ENCODE measurements at places on chromosomes 16 and 17.

- DNase-seq, result no peak
These were observed 80.2 kb downstream of the ZDHHC7 start for GRCh38 chr16:84931107-84931494.

DNA sequence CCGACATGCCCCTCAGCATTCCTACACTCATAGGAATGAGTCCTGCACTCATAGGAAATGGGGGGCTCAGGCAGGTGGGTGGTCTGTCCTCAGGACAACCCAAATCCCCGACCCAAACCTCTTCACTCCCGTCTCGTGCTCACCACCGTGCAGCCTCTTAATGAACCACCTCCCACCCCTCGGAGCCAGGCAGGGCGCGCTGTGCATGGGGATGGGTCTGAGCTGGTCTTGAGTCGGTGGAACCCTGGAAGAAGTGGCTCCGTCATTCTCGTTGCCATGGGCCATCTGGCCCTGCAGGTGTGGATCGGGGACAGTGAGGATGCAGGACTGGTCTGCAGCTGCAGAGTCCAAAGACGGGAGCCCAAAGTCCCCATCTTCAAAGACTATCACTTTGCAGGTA is 6.4 kb upstream of the RAB40B start:
- DNase-seq, result no peak

DNA sequence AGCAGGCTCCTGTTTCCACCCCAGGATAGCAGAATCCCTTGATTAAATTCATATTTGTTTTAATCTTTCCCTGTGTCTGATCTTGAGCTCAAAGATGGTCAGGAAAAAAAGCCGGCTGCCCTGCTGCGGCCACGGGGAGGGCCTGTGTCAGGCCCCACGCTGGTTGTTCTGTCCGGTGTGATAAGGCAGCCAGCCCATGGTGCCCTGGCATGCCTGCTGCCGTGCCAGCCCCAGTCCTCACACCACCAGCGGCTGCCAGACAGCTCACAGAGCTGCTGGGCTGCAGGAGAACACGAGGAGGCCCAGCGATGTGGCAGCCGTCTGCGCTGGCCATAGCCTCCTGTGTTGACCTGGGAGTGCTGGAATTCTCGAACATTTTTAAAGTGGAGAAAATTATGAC is 34.7 kb upstream of the BRD7 start:
- DNase-seq, result no peak

GRCh38 chr17:688100-688989 is 26.3 kb downstream of the VPS53 start:
- no peak for DNase-seq

DNA sequence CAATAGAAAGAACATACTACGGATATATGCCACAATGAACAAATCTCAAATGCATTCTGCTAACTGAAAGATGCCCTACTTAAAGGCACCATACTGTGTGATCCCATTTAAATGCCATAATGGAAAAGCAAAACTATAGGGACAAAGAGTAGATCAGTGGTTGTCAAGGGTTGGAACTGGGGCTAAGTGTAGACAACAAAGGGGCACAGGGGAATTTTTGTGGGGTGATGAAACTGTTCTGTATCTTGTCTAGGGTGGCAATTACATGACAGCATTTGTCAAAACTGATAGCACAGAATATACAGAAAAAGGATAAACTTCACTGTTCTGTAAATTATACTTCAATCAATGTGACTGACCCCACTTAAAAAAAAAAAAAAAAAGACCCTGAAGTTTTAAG is 17.7 kb downstream of the GFOD2 start:
- DNase-seq, result no peak

DNA sequence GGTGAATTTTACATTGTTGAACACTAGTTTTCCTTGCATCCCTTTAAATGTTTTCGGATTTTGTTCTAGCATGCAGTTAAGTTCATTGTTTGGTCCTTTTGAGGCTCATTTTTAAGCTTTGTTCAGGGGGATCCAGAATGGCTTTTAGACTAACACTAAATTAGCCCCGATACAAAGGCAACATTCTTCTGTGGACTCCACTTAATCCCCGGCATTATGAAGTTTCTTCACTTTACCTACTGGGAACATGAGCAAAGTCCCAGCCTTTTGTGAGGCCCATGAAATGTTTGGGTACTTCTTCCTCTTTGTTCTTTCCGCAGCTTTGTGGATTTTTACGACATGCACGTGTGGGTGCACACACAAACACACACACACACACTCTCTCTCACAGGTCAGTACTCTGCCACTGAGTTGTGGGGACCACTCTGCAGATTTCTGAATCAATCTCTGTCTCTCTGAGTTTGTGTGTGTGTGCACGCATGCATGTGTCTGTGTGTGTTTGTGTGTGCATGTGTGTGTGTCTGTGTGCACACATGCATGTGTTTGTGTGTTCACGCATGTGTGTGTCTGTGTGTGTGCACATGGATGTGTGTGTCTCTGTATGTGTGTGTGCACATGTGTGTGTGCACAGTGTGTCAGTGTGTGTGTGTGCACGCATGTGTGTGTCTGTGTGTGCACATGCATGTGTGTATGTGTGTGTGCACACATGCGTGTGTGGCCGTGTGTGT is 240.4 kb upstream of the TNRC6C start:
- DNase-seq, result no peak

DNA sequence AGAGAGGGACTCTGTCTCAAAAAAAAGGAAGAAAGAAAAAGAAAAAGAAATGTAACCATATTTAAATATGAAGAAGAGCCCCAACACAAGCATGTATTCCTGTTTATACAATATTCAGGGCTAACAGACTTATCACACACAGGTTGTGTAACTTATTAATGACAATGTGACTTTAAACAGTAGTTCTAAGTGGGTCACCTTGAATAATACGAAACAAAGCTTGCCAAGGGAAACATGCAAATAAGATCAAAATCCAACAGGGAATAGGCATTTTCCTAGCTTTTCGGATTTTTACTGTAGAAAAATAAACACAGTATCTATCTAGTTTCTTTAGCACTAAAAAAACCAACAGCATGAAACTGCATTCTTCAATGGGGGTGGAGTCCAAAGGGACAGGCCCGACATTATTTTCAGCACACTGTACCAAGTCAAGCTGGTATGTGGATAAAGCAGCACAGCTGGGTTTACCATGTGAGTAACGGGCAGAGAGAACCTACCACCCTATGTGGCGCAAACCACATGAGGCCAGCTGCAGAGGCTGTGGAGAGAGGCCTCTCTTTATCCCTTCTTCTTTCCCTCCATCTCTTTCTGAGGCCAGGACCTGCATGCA is 45.3 kb downstream of the TOM1L2 start:
- DNase-seq, result no peak

DNA sequence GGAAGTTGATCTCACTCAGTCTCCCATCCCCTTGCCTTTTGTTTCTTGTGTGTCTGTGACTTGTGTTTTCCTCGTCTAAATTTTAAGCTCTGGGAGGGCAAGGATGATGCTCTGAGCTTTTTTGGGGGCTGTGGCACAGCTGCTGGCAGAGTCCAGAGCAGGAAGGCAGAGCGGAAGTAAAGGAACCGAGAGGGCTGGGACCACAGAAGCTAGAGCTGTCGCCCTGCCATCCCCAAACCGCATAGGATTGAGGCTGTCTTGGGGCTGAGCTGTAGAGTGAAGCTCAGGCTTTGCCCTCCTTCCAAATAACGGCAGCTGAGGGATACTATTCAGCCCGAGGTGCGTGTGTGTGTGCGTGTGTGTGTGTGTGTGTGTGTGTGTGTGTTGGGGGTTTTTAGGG is 3.8 kb upstream of the DNAH2 start:
- DNase-seq, result no peak

GRCh38 chr16:10312784-10313724 is 72.8 kb upstream of the ATF7IP2 start:
- DNase-seq, result peak; percentile 47

GRCh38 chr16:54724346-54724925 is 206.2 kb upstream of the IRX5 start:
- no peak for DNase-seq

GRCh38 chr16:48300391-48300856 is 53.1 kb upstream of the ABCC11 start:
- no peak for DNase-seq

GRCh38 chr16:23398987-23399805 is 53.8 kb downstream of the COG7 start:
- no peak for DNase-seq

- DNase-seq, result no peak
These were observed 237.7 kb downstream of the SEC14L1 start for GRCh38 chr17:77378318-77379064.

DNA sequence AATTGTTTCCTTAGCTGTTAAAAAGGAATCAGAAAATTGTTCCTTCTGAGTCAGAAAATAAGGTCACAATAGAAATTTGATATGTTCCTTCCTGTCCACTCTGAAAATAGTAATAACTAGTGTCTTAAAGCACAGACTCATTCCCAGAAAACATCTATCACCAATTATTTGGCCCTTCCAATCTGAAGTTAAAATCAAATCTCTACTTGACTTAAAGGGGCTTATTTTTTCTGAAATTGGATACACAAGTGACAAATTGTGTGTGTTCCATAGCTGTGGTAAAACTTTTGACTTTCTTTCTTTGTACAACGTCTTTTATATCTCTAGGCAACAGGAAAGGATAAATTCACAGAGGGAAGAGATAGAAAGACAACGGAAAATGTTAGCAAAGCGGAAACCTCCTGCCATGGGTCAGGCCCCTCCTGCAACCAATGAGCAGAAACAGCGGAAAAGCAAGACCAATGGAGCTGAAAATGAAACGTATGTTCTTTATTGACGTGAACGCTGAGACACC is 54.5 kb upstream of the MRC2 start:
- DNase-seq, result no peak

DNA sequence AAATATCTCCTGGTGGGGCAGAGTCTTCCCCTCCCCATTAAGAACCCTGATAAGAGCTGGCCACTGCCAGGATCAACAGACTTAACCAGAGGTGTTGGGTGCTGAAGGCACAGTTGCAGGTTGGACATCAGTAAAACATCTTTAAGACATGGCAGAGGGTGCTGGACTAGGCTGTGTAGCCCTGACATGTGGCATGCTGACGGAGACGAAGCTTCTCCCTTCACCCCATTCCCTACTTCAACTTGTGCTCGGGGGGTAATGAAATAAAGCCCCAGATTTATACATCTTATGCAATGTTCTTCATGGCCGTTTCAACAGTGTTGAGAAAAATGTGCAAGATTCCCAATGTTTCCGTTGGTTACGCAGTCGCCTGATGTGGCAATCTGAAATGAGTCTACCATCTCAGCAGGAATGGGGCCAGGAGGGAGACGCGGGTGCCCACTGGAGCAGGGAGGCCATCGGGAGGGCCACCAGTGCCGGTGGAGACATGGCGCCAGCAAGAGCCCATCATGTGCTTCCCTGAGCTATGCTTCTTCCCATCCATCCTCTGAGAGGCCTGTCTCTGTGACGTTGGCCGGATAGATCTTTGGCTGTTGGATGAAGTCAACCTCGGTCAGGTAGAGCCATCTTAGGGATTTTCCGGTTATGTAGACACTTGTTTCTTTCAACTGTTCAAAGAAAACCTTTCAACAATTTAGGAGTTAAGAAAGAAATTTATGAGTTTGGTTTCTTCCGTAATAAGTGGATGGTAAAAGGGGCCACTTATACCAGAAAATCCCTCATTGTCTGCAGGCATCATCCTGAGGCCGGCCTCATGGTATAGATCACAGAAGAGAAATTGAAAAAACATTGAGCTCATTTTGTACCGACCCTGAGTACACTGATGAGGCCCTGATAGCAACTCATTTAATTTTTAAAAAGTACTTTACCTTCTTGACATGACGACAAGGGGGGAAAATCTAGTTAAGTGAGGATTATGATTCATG is 6.4 kb downstream of the IRF8 start:
- no peak for DNase-seq

DNA sequence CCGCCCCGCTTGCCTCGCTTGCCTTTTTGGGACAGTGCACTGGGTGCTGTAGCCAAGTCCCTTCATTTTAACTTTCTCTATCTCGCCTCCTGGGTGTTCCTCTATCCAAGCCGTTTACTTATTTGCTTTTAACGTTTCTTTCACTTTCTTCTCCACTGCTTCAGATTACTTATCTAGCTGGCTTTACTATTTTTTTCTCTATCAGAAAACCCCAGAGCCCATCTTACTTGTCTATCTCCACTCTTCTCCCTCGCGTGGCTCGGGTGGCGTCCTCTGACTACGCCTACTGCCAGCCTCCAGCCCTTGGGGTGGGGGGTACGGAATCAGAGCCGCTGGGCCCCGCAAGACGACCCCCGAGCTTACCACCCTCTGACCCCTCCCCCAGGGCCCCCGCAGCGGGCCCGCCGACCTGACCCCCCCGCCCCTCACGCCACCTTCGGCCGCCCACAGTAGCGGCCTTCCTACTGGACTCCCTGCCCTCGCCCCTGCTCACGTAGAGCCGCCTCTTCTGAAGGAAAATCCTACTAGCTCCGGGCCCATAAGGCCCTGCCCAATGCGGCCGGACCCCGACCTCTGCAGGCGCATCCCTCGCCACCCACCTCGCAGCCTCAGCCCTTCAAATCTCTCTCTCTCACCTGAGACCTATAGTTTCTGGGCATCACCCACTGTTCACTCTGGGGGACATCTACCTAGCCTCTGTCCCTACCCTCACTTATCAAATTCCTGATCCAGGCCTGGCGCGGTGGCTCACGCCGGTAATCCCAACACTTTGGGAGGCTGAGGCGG is 1.0 kb upstream of the SLC12A4 start:
- DNase-seq, result peak; percentile 53

GRCh38 chr17:66369830-66370229 is 67.4 kb downstream of the PRKCA start:
- DNase-seq, result no peak

DNA sequence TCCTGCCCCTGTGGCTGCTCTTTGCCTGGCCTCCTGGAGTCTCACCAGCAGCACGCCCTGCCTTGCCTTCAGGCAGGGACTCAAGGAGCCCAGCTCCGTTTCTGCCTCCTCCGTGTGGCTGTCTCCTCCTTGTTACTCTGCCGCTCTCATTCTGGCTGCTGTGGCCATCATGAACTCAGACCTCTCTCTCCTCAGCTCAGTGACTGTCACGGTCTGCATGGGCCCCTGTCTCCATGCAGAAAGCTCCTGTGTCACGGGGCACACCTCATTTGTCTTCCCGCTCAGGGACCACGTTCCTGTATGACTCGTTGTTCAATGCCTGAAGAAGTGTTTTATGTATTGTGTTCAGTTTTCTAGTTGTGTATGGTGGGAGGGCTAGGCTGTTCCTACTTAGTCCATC is 25.3 kb downstream of the RPTOR start:
- DNase-seq, result no peak

DNA sequence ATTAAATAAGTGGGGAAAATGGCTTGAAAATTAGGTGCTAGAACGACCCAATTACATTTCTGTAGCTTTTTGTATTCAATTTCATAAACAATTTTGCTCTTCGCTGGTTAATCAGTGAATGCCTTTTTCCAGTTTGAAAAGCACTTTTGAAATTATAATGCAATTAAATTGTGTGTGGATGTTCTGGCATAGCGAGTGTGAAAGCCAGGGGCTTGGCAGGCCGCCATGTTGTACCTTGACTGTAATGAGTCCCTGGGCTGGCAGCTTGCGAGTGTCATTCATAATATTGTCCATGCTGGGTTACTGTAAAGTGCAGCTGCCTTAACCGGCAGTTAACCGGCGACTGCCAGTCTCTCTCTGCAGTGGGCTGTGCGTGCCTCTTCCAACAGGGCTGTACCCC is 177.8 kb downstream of the CCDC182 start:
- no peak for DNase-seq

GRCh38 chr17:10754109-10754508 is 24.3 kb upstream of the TMEM220 start:
- DNase-seq, result peak; percentile 32
